ENCODE measurements at places on chromosomes 6 and 20.

GRCh38 chr6:53464483-53464882, 80.4 kb downstream of the GCLC start:
- DNase-seq: no peak

GRCh38 chr20:50037123-50037522, 54.3 kb downstream of the SNAI1 start:
- DNase-seq: no peak

- peak; percentile 35 for DNase-seq
Measured at GRCh38 chr6:29941471-29941870, 861 bp upstream of the HLA-A start.

DNA sequence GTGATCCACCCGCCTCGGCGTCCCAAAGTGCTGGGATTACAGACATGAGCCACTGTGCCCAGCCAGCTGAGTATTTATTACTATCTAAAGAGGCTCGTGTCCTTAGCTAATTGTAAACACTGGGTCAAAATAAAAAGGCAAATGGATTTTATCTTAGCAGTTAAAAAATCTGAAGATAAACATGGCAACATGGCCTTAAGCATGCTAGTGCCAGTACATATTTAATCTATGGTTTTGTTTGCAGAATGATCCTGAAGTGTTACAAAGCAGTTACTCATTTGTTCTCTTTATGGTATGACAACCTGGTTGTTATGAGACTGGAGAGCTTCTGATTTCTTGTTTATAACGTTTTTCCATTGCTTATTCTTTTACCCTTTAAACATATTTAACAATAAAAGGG, 3.9 kb upstream of the KIAA0408 start:
- DNase-seq: no peak

GRCh38 chr6:70700922-70701876, 33.5 kb downstream of the SMAP1 start:
- no peak for DNase-seq

- DNase-seq: no peak
Measured at GRCh38 chr20:46852313-46852712, 42.3 kb upstream of the EYA2 start.

GRCh38 chr6:48021904-48022303, 89.1 kb downstream of the PTCHD4 start:
- no peak for DNase-seq

- DNase-seq: no peak
Measured at GRCh38 chr20:37622728-37623127, 71.1 kb upstream of the CTNNBL1 start.

DNA sequence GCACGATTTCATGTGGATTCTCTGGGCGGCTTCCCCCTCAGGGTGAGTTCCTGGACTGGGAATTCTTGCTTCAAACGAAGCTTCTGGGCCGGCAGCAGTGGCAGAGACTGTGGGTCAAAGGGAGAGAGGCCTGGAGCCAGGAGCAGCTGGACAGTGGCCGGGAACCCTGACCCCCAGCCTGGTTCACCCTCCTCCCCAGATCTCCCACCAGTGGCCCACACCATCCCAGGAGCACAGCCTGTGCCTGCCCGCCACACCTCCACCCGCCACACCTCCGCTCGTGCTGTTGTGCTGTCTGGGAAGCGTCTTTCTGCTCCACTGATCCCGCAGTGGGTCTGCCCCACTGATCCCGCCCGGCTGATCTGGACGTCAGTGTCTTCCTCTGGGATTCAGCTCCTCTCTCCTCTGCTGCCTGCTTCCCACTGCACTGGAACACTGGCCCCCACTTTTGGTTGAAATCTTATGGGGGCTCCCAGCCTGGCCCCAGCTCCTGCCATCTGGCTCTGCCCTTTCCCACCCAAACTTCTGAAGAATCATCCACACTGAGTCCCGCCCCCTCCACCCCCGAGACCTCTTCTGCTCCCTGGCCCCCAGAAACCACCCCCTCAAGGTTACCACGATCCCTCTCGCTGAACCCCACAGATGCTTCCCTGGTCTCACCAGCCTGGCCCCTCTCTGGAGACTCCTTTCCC, 9.8 kb downstream of the ZBP1 start:
- DNase-seq: no peak

GRCh38 chr20:13271098-13271497, 50.0 kb downstream of the ISM1 start:
- no peak for DNase-seq

DNA sequence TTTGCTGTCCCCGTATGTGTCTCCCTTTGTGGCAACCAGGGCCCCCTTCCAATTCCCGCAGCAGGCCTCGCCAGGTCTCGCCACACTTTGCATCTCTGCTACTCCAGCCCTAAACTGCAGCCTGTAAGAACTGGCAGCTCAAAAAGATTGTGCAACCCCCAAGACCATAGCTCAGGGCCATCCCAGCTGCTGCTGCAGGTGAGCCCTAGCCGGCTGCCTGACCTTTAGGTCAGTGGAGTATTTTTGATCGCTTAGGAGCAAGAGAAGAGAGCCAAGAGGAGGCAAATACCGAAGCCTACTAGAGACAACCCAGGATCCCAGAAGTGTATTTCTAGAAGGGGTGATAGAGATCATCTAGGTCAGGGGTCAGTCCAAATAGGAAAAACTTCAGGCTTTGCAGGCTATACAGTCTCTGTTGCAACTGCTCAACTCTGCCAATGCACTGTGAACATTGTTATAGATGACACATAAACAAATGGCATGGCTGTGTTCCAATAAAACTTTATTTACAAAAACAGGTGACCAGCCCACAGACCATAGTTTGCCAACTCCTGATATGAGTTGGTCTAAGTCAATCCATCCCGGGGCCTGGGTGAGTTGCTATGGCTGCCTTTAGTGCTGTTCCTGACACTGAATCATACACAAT, 138.4 kb downstream of the EYA2 start:
- no peak for DNase-seq

DNA sequence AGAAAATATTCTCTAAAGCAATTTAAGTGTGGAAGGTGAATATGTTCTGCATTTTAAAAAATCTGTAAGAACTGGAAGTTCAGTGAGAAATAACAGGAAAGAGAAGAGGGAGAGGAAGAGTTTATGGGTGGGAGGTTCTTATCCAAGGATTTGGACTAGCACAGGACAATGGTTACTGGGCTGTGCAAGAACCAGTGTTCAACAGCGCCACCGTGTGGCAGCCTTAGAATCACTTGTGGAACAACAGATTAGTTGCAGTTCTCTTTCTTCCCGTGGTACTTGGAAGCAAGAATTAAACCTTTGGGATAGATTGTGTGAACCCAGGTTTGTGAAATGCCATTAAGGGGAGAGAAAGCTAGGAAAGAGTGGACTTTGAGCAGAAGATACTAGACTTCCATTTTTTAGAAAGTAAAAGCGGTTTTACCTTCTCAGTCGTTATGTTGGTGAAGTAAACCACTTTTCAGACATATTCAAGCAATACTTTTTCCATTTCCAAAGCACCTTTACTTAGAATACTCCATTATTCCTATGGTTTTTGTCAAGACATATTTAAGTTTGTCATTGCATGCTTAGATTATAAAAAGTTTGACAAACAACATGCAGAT, 436.7 kb downstream of the RNF144B start:
- peak; percentile 65 for DNase-seq

- DNase-seq: no peak
Measured at GRCh38 chr6:169070506-169071176, 183.0 kb downstream of the THBS2 start.

Measured in NAMALWA (cell line).